SK-N-MC (cell line): ENCODE measurements at places on chromosomes 7 and 10.

DNA sequence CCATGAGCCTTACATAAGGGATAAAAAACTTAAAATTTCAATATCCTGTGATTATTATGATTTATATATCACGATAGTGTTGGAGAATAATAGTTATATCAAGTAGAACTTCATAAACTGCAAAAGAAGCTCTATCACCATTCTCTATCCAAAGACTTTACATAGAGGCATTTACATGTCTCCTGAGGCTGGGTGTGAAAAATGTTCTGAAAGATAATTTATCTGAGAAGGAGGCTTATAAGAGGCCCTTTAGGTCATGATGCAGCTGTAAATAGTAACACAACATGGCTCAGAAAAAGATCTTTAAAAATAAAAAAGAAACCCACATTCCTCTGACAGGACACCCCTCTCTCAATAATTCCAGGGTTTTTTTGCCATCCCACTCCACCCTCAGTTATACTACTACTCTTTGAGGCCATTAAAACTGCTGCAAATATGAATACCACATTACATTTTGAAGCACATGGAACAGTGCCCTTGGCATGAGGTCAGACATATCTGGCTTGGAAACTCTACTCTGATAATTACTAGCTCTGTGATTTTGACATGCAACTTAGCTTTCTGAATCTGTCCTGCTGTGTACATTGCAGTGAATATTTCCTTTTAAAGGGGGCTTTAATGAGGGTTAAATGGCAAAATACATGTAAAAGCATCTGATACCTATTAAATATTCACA is 55.5 kb downstream of the SLC16A12 start:
- no peak for DNase-seq

GRCh38 chr7:148916186-148916585 is 32.1 kb upstream of the EZH2 start:
- DNase-seq, result no peak

DNA sequence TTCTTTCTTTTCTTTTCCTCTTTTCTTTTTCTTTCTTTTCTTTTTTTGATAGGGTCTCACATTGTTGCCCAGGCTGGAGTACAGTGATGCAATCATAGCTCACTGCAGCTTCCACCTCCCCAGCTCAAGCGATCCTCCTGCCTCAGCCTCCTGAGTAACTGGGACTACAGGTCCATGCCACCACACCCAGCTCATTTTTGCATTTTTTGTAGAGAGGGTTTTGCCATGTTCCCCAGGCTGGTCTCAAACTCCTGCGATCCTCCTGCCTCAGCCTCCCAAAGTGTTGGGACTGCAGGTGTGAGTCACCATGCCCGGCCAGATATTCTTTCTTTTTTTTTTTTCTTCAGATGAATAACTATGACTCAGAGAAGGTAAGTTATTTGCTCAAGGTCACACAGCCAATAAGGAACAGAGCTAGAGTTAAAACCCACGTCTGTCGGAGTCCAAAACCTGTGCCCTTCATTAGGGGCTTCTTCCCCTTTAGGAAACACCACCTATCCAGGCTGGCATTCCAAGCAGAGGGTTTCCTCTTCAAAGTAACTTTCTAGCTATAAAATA is 28.1 kb upstream of the DNMBP start:
- DNase-seq, result no peak

DNA sequence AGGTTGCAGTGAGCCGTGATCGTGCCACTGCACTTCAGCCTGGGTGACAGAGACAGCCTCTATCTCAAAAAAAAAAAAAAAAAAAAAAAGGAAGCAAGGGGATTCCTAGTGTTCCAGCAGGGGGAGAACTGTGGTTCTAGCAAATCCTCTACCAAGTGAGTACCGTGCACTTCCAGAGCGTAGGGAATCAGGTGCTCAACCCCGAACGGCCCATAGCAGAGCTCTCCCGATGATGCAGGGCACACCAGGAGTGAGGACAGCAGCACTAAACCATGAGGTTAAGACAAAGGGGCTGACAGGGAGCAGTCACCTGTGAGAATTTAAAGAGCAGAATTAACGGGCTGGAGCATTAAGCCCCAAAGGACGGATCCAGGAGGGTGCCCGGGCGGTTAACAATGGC is 173.6 kb downstream of the PTPRN2 start:
- no peak for DNase-seq

- DNase-seq, result no peak
These were observed 564.3 kb upstream of the SORCS1 start for GRCh38 chr10:107728807-107729206.
